ENCODE measurements at places on chromosomes 4 and X.

GRCh38 chr4:55183926-55184599 is 58.7 kb upstream of the KDR start:
- DNase-seq: peak; percentile 98

DNA sequence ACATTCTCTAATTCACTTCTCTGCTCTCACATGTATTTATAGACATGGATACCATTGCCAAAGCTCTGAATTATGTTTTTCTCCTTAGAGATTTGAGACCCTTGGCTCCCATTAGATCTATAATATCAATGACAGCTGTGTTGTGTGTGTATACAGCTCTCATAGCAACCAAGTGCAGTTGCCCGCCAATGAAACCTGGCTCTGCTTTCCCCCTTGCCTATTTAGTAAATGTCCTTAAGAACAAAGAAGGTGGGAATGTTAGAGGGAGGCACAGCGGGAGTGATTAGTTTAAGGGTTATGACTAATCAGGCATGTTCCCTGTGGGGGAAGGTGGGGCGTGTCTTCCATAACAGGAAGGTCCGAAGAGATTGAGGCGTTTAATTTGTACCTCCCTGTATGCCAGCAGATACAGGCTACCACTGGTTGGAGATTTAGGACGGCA is 100.5 kb upstream of the TBC1D9 start:
- DNase-seq: peak; percentile 44

- DNase-seq: no peak
These were observed 307.9 kb downstream of the PDGFC start for GRCh38 chr4:156663663-156664062.

DNA sequence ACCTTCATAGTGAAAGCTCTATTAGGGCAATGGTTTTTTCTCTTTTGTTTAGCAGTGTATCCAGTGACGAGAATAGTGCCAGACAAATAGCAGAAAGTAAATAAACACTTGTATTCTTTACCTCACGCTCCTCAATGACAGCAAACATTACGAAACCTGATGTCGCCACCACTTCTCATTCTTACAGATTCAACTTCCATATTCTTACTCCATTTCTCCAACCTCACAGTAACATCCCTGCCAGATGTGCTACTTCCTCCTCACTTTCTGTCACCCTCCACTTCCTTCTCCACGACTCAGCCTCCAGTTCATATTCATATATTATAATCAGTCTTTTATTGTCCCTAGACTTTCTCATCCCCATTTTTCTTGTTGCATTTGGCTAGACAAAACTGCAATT is 1956.2 kb upstream of the AGA start:
- DNase-seq: no peak

DNA sequence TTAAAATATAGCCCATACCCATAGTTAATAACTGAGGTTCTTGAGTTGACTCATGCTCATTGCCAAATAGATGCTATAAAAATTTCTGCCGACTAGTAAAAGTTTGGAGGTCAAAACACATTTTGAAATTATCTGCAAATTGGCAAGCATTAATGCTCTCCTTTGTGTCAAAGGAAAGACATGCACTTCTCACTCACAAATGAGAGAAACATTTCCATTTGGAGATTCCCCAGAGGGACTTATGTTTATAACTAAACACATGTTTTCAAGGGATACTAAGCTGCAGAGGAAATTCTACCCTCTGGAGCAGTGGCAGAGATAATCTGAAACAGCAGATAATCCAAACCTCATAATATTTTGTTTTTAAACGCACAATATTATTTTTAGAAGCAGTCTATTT is 45.7 kb upstream of the CCDC160 start:
- DNase-seq: no peak

DNA sequence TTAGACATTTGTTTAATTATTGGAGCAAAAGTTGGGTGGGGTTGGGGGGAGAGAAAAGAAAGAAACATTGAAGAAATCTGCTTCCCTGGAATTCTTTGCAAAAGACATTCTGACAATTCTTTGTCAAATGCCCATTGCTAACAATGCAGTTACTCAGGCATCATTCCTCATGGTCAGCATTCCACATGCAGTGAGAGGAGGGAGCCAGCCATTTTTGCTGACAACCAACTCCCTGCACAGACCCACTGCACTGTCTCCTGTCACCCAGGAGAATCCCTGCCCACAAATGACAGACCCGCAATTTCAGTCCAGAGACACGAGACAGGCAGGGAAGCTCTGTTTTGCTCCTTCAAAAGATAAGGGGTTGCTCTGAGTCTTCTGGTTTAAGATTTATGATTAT is 985.1 kb upstream of the SLIT2 start:
- DNase-seq: peak; percentile 43

- peak; percentile 84 for DNase-seq
These were observed 154.2 kb upstream of the TBL1X start for GRCh38 chrX:9310616-9311015.

DNA sequence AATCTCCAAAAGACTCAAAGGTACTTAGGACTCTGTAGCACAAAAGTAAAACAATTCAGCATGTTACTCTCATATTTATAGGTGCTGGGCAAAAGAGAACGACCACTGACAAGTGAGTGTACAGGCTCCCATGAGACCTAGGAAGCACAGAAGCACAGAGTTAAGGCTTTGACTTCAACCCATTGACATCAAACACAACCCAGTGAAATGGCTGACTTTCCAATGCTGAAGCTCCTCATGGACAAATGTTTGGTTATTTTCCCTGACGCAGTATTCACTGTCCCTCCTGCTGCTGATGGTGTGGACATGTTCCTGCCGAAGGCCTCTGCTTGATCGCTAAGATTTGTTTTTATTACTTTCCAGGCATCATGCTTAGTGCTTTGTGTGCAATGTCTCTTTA is 148.7 kb downstream of the TSPAN5 start:
- DNase-seq: no peak

DNA sequence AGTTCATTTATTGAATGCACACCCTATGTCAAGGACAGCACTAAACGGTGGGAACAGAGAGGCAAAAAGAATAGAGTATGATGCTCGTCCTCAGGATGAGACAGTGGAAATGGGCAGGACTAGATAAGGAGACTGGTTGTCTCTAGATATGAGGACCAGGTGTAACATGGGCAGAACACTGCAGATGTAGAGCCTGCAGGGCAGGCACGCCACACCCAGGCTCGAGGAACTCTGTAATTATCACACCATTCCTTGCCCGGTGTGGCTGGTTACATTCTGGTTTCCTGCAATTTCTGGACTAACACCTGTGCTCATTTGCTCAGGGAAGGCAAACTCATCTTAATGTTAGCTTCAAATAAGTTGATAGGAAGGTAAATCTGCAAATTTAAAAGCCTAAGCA is 334.4 kb downstream of the DHX15 start:
- DNase-seq: no peak

- DNase-seq: no peak
These were observed 44.9 kb upstream of the SLC2A9 start for GRCh38 chr4:10066206-10066605.

DNA sequence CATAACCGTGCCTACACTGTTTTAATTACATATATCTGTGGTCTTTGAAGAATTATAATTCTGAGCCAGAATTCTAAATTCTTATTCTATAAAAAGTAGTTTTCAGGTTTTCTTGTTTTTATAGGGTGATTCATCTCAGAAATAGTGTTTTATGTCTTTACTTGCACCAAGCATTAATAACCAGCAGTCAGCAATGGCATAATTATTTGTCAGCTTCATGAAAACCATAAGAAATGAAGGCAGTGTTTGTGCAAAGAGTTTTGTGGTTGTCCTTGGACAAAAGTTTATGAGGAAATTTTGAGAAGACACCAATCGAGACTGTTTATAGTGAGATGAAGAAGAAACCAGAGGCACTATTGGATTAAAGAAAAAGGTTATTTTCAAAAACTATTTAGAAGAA is 37.2 kb downstream of the EDNRA start:
- peak; percentile 38 for DNase-seq

DNA sequence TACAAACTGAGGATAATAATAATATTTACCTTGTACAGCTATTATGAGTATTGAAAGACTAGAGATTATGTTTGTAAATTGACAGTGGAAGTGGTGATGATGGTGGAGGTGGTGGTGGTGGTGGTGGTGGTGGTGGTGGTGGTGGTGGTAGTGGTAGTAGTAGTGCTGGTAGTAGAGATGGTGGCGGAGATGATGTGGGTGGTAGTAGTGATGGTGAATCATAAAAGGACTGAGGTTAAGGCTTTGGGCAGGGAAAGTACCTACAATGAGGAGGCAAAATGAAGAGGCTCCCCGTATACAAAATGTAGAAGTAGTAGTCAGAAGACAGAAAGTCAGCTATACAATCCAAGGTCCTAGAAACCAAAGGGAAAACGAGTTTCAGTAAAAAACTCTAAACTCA is 214.1 kb downstream of the BCOR start:
- DNase-seq: no peak

DNA sequence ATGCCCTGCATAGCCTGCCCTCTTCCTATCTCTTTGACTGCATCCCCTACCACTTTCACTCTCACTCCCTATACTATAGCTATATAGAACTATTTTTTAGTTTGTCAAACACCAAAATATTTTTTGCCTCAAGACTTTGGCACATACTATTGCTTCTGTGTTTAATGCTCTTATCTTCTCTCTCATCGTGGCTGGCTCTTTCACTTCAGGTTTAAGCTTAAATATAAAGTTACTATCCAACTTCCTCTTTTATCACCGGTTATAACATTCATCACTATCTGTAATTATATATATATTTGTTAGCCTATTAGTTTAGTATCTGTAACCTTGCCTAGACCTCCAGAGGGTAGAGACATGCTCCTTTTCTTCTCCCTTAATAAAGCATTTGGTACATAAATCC is 11.5 kb upstream of the HMGB2 start:
- no peak for DNase-seq

DNA sequence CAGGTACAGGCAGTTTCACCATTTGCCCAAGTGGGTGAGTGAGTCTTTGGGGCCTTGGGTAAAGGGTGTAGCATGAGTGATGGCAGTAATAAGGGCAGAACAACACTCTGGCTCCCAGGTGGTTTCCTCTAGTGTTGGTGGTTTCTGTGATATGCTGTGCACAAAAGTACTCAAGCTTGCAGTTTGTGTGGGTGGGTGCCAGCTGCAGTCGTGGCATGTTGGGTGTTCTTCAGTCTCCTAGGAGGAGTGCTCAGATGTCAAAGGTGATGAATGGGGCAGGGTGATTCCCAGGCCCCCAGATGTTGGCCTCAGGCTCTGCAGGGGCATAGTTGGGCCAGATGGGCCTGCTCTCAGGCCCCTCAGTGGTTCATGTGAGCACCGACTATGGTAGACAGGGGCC is 166.1 kb upstream of the KLF8 start:
- no peak for DNase-seq

DNA sequence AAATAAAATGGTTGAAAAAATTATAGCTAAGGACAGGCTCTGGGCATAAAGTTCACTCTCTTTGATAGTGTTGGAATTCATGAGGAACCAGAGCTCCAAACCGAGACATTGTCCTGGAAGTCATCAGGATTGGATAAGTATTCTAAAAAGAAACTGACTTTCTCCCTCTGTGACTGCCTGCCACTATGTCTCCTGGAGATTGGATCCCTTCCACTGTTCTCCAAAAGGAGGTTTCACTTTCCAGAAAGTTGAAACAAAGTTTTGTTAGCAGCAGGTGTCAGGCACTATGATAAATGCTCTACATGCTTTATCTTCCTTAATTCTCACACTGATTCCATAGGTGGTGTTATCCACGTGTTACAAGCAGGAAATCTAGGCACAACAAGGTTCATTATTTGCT is 16.8 kb downstream of the BANK1 start:
- DNase-seq: no peak

GRCh38 chrX:155755706-155756337 is 125.3 kb upstream of the VAMP7 start:
- DNase-seq: no peak

DNA sequence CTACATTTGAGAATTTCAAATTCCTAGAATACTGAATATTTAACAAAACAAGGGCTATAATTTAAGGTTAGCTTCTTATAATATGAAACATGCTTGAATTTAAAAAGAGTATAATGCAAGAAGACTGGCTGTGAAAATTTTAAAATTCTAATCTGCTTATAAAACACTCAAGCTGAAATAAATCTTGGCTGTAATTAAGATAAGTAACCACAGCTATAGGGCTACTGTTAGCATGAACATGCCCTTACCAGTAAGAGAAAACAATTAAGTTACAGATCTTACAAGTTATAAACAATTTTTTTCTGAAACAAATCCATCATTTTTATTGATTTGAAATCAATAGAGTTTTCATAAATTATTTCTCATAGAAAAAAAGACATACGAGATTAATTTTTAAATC is 148.2 kb downstream of the INPP4B start:
- no peak for DNase-seq

DNA sequence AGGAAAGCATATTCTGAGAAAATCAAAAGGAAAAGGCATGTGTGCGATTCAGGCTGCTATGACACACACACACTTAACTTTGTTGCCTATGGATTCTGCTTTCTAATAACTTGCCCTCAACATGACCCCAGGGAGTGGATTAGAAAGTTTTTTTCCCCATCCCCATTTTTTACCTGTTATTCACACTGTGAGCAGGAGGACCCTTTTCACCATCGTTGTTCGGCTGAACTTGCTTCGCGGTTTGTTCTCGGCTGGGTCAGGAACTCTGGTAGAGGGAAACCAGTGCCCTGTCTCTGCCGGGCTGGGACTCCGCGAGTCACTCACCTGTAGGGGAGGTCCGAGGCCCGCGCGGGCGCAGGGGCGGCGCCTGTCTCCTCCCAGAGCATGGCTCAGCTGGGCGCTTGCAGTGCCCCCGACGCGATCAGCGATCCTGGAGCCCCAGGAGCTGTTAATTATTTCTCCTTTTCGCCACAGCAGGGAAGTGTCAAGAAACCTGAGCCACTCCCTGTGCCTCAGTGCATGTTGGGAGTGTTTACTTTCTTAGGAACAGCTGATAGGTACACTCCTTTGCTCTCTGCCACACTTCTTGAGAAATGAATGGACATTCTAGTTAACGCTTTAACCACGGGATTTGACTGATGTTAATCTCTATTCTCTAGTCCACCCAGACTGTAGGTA is at the start of gene RASSF6:
TSS of gene RASSF6 (minus strand) at position 322 of the 678 bp plus-strand sequence. CDS start 8,641 bp downstream, outside the sequence.
- DNase-seq: peak; percentile 38

DNA sequence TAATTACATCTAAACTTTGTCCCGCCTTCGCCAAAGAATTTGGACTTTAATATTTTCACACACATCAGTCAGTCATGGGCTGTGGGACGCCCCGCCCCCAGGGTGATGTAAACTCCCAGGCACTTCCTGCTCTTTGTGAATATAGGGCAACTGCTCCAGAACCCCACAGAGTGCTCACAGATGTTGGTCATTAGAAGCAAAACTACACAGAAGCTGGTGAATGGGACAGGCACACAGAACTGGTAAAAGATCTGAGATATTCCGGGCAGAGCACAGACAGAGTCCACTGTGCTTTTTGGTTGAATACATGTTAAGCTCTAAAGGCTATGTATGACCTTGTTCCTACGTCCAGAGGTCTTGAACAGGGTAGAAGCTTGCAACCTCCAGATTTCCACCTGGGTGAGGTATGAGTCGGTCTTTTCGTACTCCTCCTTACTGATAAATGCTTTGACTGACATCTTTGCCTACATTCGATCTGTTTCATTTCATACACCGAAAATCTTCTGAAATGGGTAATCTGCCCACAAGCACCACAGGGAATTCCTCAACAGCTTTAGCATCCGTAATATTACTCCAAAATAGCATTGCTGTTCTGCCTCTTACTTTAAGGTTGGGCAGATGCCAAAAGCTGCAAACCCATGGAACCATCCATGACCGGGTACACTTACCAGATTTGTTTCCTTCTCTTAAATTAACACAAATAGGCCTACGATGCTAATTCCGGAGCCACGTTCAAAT is 144.6 kb downstream of the AMELX start:
- DNase-seq: peak; percentile 63
